ENCODE measurements at places on chromosomes 5 and 9.

GRCh38 chr9:19173598-19174125 is 46.4 kb upstream of the PLIN2 start:
- no peak for DNase-seq

DNA sequence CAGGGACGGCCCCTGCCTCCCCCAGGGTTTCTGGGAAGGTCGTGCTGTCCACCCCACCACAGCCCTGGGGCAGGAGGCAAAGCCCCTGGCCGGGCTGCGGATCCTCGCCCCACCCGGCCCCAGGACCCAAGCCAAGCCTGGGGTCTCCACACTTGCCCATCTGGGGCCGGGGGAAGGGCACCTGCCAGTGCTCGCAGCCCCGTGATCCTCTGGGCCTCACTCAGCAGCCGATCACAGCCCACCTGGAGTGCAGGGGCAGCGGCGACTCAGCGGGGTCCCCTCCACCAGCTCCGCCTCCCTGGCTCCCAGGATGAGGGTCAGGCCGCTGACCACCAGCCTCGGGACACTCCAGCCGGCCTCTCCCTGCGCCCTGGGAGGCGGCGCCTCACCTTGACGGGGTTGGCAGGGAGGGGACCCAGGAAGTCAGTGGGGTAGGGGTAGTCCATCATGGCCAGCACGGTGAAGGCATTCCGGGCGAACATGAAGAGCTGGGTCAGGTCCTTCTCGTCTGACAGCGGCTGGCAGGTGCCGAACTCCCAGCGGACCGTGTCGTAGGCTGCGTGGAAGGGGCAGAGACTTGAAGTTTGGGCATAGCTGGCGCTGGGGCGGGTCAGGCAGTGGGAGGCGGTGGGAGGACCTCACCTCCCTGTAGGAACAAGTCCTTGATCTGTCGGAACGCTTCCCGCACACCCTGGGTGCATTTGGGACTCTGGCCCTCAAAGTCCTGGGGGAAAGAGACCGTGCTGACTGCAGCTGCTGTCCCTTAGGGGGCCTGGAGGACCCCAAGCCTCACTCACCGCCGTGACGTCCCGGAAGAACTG is 1.8 kb downstream of the DPP7 start:
- DNase-seq: no peak

DNA sequence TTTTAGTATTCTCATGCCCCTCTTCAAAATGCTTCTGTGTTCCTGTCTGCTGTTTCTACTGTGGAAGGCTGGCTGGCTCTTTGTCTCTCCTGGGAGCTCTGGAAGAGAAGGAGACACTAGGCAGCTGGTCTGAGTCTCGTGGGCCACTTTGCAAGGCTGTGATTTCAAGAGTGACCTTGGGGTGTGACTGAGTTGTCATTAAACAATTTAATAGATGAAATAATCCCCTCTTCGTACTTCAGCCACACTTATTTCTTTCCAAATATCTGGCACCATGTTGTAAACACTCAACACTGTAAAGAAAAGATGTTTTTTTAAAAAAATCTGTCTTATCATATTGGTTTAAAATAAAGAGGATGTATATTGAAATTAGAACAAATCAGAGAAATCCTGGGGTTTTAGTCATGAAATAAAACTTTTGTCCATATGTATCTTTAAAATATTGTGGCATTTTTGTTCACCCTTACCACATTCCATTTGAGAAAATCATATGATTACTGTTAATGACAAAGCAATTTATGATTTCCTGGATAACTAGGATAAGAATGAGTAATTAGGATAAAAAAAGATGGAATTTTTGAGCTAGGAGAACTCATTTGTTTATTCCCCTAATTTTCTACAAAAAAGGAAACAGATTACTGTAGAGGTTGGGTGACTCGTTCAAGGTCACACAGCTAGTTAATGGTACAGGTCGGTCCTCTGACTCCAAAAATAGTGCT is 200.8 kb downstream of the MAT2B start:
- no peak for DNase-seq

GRCh38 chr5:146919304-146919703 is 40.7 kb upstream of the PPP2R2B start:
- no peak for DNase-seq

DNA sequence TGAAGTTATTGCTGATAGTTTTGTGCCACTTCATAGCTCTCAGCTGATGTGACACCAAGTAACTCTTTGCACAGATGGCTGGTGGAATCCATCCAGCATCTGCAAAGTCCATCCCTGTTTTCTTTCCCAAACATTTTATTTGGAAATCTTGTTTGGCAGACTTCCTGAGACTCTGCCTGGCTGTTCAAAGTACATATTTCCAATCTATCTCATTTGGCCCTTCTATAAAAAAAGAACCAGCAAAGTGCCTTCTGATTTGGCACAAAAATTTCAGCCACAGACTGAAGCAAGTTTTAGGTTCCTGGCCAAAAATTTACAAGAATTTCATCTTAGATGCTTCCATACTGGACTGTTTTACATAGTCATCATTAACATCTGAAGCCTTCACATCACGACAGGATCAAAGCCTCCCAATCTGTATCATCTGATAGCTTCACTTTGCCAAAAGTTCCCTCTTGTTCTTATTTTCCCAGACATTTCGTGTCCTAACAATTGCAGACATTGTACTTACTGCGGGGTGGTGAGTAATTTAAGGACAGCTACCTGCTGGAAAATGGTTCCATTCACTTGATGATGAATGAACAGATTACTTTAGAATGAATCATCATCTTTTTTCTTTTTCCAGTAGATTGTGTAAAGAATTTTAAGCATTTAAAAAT is 377.3 kb downstream of the KIAA0825 start:
- DNase-seq: no peak

DNA sequence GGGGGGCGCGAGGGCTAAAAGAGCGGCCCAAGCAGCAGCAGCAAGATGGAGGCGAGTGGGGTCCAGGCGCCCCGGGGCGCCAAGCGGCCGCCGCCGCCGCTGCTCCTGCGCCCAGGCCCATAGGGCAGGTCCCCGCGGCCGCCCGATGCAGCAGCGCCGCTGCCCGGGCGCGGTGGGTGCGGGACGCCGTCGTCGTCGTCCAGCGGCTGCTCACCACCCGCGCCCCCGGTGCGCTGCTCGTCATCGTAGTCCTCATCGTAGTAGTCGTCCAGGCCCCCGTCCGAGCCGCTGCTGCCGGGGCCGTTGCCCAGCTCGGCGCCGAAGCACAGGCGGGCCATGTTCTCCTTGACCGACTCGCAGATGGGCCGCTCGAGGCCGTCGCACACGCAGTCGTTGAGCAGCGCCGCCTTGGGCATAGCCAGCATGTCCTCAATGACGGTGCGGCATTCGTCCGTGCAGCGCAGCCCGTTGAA is 1.5 kb downstream of the GAS1 start:
- DNase-seq: no peak

DNA sequence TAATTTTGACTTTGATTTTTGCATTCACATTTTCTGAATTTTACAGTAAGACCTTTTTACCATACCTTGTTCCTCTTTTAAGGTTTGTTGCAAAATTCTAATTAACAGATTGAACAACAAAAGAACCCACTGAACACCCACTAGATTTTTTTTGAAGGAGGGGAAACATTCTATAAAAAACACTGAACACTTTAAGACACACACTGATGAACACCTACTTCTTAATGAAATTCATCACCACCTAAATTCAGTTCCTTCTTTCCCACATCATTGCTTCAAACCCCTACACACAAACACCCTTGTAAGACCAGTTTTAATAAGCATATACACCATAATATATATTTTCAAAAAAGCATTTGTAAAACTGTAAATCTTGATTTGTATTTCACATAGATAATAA is 559.0 kb upstream of the MEF2C start:
- no peak for DNase-seq

GRCh38 chr9:74773886-74774479 is 113.7 kb downstream of the TRPM6 start:
- peak; percentile 67 for DNase-seq

Measured in activated T-cell treated with anti-CD3 and anti-CD28 coated beads, Interleukin-2, amount 50 U/mL, for 1 hour (primary cell).